ENCODE measurements at places on chromosomes 7 and 10.

DNA sequence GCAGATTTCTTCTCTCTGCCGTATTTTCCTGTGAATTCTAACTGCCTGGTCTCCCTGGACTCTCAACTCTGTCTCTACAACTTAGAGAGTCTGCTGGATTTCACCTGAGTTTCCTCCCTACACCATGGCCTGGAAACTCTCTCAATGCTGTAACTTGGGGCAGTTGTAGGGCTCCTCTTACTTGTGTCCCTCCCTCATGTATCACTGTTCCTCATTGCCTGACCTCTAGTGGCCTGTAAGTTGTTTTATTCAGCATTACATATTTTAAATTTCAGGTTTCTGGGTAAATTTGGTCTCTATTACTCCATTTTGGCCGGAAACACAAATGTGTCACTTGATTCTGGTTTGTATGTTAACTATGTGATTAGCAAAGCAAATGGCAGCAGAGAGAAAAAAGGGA, 70.9 kb downstream of the DYNC1I1 start:
- DNase-seq = no peak

DNA sequence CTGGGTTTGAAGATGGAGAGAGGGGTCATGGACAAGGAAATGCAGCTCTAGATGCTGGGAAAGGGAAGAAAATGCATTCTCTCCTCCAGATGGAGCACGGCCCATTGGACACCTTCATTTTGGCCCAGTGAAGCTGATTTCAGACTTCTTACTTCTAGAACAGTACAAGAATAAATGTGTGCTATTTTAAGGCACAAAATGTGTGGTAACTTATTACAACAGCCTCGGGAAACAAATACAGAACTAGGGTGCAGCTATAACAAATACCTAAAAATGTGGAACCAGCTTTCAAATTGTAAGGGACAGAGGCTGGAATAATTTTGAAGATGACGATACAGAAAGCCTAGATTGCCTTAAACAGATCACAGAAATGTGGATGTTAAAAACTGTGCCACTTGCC, 54.1 kb downstream of the CYTH3 start:
- DNase-seq = no peak

- DNase-seq = no peak
Observed at GRCh38 chr7:57071-57470, 135.3 kb upstream of the FAM20C start.

DNA sequence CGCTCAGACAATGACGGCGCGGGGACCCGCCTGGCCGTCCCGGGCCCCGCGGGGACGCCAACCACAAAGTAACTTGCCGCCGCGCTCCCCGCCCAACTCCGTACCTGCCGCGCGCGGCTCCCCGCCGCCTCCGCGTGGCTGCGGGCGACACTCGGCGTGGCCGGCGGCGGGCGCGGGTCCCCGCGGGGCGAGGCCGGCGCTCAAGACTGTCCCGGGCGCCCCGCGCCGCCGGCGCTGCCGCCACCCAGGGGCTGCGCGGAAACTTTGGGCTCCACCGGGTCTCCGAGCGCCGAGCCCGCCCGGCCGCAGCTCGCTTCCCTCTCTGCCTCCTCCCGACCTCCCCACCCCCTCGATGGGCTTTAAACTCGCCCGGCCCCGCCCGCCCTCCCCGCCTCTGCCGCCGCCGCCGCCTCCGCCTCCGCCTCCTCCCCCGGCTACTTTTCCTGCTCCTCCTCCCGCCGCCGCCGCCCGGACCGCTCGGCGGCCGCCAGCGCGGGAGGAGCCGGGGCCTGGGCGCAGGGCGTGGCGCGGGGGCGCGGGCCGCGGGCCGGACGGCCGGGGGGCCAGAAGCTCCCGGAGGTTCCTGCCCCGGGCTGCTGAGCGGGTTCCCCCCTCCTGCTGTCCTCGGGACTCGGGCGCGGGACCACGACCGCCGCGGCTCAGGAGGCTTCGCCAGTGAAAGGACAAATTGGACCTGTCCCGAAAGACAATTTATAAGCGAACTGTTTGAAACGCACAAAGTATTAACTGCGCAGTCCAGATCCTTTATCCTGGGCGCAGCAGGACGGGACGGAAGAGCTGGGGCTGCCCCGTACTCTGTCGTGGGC, 10.6 kb upstream of the GRB10 start:
- DNase-seq = peak; percentile 31

GRCh38 chr7:132919771-132920170, 162.1 kb downstream of the CHCHD3 start:
- DNase-seq = no peak

All from CD4-positive, alpha-beta T cell treated with Interleukin-2 at 100 ng/mL for 4 hours (primary cell).